ENCODE measurements at places on chromosomes 1 and 21.

- no peak for DNase-seq
These were observed 294.8 kb downstream of the PTPRC start for GRCh38 chr1:198933515-198934222.

DNA sequence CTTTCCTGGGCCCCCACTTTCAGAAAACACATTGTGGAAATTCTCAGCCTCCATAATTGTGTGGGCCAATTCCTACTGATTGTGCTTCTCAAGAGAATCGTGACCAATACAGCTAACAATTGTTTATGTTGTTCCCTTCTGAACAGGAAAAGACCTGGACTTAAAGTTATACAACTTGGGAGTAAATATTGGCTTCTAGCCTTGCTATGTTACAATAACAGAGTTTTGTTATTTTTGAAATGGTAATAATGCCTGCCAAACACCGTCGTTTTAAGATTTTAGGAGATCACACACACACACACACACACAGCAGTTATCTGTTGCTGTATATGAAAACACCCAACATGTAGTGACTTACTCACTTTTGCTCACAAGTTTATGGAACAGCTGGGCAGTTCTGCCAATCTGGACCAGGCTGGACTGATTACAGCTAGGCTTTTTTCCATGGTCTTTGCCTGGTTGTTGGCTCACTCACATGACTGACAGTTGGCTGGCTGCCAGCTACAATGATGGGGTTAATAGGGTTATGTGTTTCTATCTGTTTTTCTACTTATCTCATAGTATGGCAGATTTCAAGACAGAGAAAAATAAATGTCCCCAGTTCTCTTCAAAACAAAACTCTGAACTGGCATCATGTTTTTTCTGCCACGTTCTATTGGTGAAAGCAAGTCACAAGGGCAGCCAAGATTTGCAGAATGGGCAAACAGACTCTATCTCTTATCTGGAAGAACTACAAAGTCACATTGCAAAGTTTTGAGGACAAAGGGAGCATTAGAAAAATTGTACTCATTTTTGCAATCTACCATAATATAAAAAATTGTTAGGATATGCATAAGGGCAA, 447.5 kb downstream of the NEGR1 start:
- DNase-seq = no peak

- DNase-seq = no peak
These were observed 116.0 kb downstream of the RASAL2 start for GRCh38 chr1:178209935-178210334.

DNA sequence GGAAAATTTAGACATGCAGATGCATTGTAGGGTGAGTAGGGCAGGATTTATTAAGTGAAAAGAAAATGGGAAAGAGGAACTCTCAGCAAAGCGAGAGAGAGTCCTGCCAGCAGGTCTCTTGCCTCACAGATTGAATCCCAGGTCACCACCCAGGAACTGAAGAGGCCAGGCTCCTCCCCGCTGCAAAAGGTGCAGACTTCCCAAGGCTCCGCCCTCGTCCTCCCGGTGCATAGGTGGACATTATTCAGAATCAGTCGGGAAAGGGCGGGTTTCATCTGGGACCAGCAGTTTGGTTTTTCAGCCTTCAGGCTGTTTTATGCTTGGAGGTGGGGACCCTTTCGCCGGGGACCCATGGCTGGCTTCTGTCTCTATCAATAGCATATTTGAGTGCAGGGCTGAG, 41.6 kb upstream of the APP start:
- DNase-seq = no peak

GRCh38 chr21:23401278-23401677, 2206.0 kb downstream of the MRPL39 start:
- DNase-seq = no peak

GRCh38 chr1:55049271-55049913, 10.0 kb downstream of the PCSK9 start:
- DNase-seq = no peak

DNA sequence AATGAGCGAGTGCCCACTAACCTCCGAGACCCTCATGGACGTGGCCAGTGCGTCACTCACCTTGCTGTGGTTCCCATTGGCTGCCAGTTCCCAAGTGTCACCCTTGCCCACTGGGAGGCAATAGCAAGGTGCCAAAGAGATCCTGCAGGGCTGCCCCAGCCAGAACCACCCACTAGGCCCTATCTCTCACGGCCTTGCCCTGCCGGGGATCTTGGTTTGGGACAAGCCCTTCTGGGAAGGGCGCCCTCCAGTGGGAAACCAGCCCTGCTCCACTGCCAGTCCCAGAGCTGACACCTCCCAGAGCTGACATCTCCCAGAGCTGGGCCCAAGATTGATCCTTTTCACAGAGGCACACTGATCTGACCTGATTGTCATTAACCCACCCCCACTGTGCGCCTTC, 2.1 kb upstream of the SELENON start:
- no peak for DNase-seq

Measured in epithelial cell of prostate (primary cell).